ENCODE measurements at places on chromosomes 7 and 10.

DNA sequence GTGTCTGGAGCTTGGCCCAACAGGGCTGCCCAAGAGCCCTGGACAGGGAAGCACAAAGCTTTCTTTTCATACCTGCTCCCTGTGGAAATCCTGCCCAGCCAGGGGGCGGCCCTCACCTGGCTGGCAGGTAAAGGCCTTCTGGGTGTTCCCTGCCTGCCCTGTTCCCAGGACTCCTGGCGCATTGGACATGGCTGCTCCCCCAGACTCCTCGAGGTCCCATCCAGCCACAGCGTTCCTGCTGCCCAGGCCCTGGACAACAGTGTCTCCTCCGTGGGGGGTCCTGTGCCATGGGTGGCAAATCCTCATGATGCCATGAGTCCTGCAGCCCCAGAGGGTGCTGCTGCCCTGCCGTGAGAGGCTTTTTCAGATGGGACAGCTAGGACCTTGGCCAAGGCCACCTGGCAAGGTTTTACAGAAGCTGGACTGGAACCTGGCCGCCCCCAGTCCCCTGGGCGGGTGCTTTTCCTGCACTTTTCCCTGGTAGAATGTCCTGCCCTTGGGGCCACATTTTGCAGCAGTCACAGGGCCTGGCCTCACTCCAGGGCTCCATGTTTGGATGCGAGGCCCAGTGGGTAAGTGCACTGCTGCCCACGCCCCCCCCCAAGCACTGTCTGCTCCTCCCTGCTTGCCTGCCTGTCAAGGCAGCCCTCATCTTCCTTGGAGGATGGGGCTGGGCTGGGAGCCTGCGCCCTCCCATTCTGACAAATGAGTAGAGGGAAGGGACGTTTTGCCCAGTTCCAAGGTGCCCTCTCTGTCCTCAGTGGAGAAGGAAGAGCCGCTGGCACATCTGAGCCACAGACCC is 60.7 kb downstream of the LHPP start:
- peak; percentile 72 for DNase-seq

DNA sequence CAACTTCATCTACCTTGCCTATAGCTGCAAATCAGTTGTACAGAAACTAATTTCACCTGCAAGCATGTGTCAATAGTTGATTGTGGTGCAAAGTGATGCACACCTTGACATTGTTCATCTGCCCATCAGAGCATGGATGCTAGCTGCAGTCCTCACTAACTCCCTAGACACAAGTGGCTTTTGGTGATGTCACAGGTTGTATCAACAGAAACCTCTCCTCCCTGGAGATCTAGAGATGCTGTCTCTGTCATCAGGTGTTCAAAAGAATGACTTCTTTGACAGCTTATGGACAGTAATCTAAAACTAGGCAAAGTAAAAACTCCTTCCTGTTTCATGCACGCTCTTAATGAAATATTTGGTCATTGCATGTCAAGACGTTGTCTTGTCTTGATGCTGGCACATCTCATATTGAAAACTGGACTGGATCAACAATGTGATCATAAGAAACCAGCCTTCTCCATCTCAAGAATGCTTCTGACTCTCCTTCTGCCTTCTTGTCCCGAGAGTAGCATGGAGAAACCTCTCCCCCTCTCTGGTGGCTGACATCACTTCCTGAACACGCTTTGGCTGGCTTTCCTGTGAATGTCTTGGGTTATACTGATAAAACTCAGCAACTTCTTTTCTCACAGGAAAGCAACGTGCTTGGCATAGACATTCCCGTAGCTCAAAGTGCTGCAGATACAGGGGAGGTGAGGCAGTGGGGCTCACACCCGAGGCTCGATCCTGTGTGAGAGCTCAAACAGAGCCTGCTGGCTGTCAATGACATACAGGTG is 176.2 kb upstream of the CDCA7L start:
- no peak for DNase-seq

DNA sequence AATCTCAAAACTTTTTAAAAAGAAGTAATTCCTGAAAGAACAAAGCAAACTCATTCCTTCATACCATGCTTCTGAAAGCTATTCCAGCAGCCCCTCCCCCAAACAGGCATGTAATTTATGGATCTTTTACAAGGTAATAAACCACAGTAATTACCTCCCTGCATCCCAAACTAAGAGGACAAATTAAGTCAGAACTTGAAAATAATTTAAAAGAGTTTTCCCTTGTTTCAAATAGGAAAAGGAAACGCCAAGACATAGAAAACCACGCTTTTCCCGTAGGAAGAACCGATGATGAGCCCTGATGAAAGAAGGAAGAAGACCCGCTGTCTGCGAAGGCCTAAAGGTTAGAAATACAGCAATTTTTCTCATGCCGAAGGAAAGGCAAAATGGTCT is 8.9 kb downstream of the HOXA4 start:
- DNase-seq = no peak

DNA sequence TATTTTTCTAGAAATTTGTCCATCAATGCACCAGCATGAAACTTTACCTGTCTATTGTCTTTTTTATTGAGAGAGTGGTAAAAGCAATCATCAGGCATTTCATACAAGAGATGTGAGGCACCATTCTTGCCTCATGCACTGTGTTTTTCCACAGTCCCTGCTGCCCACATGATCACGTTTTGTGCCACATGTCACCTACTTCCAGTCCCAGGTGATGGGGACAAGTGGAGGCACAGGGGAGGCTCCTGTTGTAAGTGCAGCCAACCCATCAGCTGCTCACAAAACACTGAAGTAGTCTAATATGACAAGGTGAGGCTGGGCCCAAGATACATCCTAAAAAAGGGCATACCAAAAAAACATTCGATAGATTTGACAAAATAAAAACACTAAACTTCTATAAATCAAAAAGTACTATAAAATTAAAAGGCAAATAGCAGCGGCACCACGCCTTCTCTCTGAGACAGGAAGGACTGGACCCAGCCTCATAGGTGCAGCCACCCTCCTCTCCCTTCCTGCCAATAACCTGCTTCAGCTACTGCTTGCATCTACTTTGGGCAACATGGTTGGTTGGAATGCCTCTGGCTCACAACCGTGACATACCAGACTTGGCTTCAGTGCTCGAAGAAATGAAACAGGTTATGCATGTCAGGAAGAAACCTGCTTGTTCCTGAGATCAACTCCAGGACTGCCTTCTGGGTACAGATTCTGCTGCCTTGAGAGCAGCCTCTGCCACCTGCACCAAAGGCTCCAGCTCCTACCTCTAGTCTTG is 2.3 kb downstream of the ZC3HAV1L start:
- DNase-seq = no peak

- DNase-seq = no peak
Measured at GRCh38 chr10:51405580-51406351, 293.6 kb downstream of the CSTF2T start.

DNA sequence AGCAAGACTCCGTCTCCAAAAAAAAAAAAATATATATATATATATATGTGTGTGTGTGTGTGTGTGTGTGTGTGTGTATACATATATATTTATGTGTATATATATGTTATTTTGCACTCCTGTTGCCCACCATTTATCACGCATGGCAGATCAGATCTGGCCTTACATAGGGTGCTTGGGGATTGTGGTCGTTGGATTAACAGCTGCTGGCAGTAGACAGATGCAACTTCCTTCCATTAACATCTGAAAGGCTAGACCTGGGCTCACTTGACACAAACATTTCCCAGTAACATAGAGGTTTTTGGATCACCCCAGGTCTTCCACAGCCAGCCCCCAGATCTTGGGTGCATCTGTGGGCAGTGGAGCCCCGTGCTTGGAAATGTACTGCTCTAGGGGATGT is 40.8 kb upstream of the DLD start:
- DNase-seq = no peak

DNA sequence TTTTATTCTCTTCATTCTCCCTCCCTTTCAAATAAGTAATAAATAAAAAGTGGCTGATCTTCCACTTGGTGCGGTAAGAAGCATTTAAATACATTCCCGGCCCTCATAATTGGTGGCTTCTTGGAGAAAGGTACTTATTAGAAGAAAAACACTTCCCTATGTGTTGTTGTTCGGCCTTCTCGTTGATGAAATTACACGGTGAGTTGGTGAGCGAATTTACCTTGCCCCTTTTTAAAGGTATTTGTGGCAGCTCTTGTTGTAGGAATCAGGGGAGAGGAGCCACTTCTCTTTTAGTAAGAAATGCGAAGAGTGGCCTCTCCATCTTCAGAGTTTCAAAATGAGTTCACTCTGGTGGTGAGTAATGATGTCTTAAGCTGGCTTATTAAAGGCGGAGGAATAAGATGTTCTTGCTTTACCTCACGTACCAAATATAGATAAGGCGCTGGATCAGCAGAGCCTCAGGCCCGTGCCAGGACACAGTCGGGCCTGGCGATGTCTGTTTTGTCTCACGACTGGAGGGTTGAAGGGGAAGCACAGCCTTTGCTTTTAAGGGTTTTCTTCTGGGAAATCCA is 135.9 kb downstream of the CUX1 start:
- DNase-seq = no peak

- no peak for DNase-seq
Measured at GRCh38 chr7:150620617-150621371, 11.4 kb downstream of the GIMAP6 start.

GRCh38 chr10:98030093-98030821 is at the start of gene CRTAC1:
Gene CRTAC1, minus strand, starts transcription at chr10:98030621. Its CDS starts 149 bp downstream, at chr10:98030472.
- no peak for DNase-seq

Measured in posterior vena cava (tissue), 2 donors.